ENCODE measurements at places on chromosomes 2 and 18.

DNA sequence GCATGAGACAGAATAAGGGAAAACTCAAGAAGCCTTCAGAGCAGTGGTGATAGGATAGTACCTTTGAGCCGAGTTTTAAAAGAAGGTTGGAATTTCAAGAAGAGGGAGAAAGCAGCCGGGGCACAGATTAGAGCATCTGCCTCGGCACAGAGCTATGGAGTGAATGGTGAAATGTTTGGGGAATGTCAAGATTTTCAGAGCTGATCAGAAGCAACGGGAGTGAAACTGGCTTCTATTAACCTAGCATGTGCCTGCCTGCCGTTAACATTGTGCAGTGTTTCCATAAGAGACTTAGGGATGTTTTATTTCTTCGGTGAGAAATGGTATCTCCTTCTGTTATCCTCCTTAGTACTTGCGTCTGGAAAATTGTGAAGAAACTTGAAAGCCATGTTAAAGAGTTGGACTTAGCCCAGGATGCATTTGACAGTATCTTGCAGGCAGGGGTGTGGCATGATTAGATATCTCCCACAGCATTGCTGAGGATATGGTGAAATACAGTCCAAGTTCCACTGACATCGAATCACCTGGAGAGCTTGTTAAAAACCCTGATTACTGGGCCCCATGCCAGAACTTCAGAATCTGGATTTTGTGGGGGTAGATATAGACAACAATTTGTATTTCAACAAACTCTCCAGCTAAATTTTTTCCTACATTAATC is 96.8 kb upstream of the PPP1CB start:
- no peak for DNase-seq

DNA sequence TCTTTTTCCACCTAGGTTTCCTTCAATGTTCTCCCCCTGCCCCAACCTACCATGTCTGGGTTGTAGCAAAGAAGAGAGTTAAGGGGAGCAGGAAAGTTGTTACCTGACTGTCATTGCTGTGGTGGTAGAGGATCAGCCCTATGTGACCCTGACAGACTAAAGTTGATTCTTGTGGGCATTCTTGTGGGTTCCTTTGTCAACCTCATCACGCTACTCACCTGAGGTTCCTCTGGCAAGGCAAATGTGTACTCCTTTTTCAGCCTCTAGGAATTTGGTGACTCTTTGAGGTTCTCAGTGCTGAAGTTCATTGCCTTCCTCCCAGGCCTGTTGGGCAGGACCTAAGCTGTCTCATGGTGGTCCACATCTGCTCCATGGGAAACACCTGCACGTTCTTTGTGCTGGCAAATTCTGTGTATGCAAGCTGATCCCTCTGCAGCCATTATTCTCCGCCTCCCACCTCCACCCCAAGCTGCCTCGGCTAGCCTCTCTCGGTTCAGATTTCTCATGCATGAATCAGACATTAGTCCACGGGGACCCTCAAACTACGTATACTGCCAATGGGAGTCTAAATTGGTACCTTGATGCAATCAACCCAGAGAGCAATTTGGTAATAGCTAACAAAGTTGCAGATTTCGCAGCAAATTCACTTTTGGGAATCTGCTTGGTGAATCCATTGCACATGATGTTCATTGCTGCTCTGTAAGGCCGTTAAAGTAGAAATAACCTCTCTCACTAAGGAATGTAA is 1.5 kb upstream of the GMCL1 start:
- DNase-seq = no peak

DNA sequence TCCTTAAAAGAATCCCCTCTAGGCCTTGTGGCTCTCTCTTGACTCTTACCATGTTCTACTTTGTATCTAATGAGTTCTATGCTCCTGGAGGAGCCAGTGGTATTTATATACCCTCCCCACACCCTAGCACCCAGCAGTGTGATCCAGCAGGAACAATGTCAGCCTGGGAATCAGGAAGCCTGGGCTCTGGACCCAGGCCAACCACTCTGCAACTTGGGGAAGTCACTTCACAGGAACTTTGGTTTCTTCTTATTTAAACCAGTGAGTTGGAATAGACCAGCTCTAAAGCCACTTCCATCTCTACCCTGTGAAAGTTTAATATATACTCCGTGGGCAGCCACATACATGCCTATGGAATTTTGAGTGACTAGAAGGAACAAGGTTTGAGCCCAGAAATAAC is 11.6 kb upstream of the SPTBN1 start:
- no peak for DNase-seq

- no peak for DNase-seq
Observed at GRCh38 chr18:10139783-10140410, 226.1 kb downstream of the VAPA start.

GRCh38 chr18:43751203-43751602 is 473.9 kb upstream of the SYT4 start:
- DNase-seq = no peak

- DNase-seq = no peak
Observed at GRCh38 chr2:129070663-129071062, 752.0 kb upstream of the HS6ST1 start.

All from NCI-H187 treated with DMSO at 0.1 percent for 48 hours (cell line).